NCI-H1436 treated with DMSO at 0.1 percent for 48 hours (cell line): ENCODE measurements at places on chromosomes 7 and 10.

- DNase-seq, result no peak
Measured at GRCh38 chr10:104587751-104588150, 53.3 kb upstream of the SORCS3 start.

GRCh38 chr7:30764030-30764975, 6.9 kb upstream of the MINDY4 start:
- DNase-seq, result no peak

- no peak for DNase-seq
Measured at GRCh38 chr7:90402785-90403173, 482 bp upstream of the CLDN12 start.

GRCh38 chr7:156169474-156170370, 357.5 kb upstream of the SHH start:
- no peak for DNase-seq

GRCh38 chr10:2296179-2296891, 559.0 kb upstream of the ADARB2 start:
- no peak for DNase-seq

DNA sequence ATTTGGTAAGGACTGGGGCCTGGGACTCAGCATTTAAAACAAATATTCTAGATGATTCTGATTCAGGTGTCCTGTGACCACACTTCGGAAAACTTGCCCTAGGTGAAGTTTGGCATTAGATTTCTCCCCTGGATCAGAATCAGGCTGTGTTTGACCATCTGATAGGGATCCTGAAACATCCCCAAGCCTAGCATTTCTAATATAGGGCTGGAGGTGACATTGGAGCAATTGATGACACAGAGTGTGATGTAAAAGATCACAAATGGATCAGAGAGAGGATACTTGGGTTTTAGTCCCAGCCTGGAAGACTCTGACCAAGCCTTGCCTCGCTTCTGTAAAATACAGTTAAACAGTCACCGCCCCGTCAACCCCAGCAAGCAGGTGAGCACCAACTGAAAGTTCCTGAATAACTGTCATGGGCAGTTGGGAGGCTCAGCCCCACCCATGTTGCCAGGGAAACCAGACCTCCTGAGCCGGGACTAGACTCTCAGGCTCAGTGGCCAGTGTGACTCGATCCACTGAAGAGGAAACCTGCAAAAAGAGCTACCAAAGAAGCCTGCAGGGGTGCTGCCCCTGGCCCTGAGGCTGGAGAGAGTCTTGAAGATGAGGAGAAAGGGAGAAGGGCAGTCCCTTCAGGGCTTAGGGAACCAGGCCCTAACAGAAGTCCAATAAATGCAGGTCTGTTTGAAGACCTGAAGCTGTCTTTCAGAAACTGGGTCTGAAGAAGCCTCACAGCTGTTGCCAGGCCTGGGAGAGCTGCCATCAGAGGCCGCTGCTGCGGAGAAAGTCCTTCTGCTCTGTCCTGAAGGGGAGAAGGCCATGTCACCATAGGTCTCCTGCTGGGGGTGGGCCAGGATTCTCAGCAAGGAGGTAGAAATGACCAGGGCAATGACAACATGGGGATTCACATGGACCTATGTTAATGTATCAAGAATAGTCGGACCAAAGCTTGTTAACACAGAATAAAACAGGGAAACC, 126.1 kb upstream of the KCNMA1 start:
- DNase-seq, result no peak

- no peak for DNase-seq
Measured at GRCh38 chr7:155225516-155225915, 72.2 kb upstream of the INSIG1 start.

DNA sequence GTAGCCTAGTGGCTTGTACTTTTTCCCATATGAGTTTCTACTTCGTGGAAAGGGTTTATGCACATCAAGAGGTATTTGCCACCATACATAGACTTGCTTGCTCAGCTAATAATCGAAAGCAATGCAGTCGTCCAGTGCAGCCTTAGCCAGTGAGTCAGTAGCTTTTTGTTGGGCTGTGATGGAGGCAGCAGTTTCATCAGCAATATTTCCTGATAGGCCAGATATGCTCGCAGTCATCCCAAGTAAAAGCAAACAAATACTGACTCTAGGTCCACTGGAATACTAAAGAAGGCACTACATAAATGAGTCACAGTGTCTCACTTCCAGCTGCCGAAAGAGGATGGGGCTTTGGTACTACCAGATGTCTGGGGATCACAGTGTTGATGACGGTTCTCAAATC, 2.1 kb upstream of the BNIP3 start:
- no peak for DNase-seq

GRCh38 chr7:101733713-101734475, 83.5 kb upstream of the CUX1 start:
- DNase-seq, result no peak

- DNase-seq, result no peak
Measured at GRCh38 chr10:6347391-6347951, 144.7 kb downstream of the PFKFB3 start.

- DNase-seq, result no peak
Measured at GRCh38 chr10:61751599-61751998, 88.9 kb downstream of the CABCOCO1 start.

- no peak for DNase-seq
Measured at GRCh38 chr10:33660329-33660728, 325.9 kb upstream of the NRP1 start.

- DNase-seq, result no peak
Measured at GRCh38 chr7:35987016-35987415, 166.0 kb upstream of the EEPD1 start.

DNA sequence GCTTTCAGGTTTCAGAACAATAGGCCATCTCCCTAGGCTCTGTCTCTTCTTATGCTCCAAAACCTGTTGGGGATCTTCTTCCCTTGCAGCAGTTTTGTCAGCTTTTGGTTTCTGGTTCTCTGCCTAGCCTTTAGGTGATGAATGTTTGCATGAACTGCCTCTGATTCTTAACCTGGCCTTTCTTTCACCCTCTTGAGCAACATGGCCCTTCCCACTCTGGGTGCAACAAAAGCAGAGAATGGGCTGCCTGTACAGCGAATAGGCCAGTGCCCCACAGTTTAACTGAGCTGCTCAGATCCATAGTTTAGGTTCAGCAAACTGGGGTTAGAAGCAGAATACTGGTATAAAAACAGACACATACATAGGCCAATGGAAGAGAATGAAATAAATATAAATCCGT, 18.1 kb upstream of the NUP205 start:
- DNase-seq, result no peak

GRCh38 chr7:152050547-152050971, 25.1 kb downstream of the GALNT11 start:
- no peak for DNase-seq

- no peak for DNase-seq
Measured at GRCh38 chr10:109215291-109216075, 707.8 kb downstream of the XPNPEP1 start.

GRCh38 chr7:151672716-151673115, 153.0 kb upstream of the RHEB start:
- no peak for DNase-seq

DNA sequence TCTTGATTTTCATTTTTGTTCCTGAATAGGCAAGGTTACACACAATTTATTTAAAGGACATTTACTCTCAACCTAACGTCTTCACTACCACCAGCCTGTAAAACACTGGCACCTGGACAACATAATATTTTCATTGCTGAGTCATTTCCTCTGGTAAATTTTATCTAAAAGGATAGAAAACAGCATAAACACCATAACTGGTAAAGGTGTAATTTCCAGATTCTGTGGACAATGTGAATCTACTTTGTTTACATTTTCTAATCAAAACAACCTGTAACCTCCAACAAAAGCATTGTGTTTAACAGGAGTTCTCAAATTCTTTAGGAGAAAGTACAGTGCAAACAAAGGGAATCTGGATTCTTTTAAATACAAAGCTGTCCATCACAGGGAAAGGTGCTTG, 472.0 kb upstream of the AKR1E2 start:
- no peak for DNase-seq
